Osteoblast (primary cell): ENCODE measurements at places on chromosomes 7 and 10.

DNA sequence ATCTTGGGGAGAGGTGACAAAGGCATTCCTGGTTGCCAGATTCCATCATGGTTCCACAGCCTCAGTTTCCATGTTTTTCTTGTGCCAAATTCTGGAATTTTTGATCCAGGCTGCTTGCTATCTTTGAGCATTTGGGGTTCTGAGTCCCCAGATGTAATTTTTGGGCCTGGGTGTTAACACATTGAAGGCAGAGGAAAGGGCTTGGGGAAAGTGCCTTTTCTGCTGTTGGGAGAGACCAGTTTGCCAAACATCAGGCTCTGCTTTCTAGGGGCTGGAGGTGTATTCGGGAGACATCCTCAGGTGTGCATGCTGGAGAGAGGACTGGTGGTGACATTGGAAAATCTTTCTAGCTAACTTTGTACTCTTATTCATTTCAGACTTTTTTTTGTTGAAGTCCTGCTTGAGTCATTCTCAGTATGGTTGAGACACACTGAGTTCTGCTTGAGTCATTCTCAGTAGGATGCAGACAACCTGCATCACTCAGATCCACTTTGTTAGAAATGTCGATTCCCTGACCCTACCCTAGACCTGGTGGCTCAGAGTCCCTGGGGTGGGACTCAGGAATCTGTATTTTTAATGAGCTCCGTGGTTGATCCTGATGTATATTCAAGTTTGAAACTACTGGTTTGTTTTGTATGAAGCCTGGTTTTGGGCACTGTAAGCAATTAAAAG, 101.0 kb downstream of the LRMDA start:
- DNase-seq = peak; percentile 79

- peak; percentile 89 for DNase-seq
Measured at GRCh38 chr7:17646253-17646956, 293.9 kb downstream of the SNX13 start.

DNA sequence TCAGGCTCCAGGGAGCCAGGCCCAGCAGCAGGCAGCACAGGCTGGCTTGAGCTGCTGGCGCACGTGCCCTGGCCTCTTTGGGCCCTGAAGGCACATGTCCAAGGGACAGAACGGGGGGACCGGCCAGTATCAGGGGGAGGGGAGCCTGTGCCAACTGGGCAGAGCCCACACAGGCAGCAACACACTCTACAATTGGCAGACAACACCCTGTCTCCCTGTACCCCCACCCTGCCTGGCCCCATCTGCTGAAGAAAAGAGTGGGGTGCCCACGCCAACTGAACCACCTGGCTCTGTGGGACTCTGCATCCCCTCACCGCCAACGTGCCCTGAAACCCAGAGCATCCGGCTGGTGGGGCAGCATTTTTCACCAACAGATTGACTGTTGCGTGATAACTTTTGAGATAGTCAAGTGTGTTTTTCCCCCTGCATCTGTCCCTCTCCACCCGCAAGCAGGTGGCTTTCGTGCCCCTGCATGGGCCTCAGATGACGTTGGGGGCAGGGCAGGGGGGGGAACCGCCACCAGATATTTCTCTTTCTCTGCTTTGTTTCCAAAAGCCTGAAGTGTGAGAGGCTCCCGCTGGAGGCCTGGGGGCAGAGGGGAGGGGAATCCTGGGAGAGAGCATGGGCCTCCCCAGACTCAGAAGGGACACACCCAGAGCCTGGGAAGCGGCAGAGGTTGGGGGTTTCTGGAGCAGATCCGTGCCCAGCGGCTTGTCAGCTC, 21.8 kb downstream of the SLIT1 start:
- DNase-seq = peak; percentile 38

DNA sequence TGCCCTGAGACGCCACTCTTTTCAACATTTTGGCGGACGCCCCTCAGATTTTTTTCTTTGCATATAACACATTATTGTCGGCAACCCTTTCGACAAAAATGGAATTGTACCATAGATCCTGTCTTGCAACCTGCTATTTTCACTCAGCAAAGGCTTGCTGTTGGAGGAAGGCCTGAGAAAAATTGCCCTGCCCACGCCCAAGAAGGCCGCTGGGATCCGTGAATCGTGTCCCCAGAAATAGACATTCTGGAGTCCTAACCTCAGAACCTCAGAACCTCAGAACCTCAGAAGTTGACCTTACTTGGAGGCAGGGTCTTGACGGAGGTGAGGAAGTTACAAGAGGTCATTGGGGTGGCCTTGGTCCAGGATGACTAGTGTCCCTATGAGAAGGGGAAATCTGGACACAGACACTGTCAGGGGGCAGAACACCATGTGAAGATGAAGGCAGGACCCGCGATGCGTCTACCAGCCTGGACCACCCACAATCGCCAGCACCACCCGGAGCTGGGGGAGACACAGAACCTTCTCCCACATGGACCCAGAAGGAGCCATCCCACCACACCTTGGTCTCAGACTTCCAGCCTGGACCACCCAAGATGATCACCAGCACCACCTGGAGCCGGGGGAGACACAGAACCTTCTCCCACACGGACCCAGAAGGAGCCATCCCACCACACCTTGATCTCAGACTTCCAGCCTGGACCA, 19.1 kb upstream of the DNAAF5 start:
- DNase-seq = no peak
